ENCODE measurements at places on chromosomes 16 and 17.

- no peak for DNase-seq
These were observed 69.2 kb downstream of the CDK12 start for GRCh38 chr17:39530513-39530912.

DNA sequence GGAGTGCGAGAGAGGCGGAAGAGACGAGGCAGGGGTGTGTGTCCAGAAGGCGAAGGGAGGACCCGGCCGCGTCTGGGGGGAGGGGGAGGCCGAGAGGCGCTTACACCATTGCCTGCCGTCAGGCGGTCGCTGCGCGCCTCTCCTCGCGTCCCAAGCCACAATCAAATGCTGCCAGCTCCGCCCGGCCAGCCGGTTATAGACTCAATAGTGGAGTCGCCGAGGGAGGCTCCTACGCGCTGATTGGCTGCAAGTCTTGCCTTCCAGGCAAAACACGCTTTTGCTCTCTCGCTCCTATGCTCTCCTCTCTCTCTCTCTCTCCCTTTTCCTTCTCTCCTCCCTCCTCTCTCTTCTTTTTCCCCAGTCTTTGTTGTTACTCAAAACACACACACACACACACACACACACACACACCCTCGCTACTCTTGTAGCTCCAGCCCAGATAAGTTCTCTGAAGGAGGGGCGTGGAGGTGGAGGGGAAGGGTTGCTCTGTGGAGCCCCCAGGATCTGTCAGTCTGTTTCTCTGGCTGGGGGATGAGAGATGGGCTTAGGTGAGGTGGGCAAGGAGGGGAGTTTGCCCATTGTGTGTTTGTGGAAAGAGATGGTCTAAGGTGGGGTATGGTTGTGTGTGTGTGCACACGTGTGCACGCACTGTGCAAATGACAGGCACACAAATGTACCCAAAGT is at the start of gene DLX3:
Gene DLX3 (minus strand): TSS at position 170 of the 684 bp plus-strand sequence. CDS start 226 bp downstream, outside the sequence.
- DNase-seq: peak; percentile 80

DNA sequence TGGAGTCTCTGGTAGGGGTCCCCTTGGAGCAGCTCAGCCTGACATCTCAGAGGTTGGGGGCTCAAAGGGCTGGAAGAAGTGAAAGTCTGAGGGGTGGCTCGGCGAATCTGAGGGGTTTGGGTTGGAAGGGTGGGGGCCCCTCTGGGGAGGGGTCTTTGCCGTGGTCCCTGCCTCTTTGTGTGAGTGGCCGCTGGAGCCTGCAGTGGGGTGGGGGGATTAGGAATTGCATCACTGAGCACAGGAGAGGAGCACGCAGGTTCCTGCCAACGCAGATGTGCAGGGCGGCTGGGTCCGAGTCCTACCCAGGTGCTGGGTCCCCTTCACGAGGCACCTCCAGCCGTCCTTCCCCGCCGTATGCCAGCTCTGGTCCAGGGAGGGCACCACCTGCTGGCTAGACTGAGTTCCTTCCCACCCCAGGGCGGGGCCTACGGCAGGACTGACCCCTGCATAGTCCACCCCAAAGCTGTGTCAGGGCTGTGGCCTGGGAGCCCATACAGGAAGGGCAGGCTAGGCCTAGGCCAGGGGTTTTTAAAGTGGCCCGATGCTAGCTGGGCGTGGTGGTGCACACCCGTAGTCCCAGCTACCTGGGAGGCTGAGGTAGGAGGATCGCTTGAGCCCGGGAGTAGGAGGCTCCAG is 9.9 kb downstream of the FMNL1 start:
- DNase-seq: no peak

DNA sequence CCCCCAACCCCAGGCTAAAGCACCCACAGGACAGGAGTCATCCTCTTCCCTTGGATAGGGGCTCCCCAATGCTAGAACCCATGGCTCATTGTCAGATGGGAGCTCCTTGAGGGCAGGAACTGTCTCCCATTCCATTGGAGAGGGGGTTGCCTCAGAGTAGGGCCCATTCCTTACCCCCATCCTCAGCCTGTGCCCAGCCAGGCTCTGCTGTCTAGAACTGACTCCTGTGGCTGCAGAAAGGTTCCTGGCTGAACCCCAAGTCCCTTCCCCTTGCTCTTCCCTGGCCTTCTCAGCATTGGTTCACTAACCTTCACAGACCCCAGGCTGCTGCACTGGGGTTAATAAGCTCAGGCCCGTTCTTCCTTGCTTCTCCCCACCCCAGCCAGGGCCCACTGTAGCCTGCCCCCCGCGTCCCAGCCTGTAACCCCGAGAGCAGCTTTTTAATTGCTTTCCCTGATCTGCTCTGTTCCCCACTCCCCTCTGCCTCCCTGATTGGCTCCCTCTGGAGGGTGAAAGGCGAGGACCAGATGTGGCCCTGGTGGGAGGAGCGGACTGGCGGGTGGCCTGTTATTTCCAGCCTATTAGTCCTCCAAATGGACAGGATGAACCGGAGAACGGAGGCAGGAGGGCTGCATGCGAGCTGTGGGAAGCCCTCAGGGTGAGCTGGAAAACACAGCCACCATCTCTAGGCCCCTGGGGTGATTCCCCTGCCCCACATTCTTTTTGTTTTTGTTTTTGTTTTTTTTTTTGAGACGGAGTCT is 6.0 kb upstream of the GFAP start:
- peak; percentile 74 for DNase-seq

DNA sequence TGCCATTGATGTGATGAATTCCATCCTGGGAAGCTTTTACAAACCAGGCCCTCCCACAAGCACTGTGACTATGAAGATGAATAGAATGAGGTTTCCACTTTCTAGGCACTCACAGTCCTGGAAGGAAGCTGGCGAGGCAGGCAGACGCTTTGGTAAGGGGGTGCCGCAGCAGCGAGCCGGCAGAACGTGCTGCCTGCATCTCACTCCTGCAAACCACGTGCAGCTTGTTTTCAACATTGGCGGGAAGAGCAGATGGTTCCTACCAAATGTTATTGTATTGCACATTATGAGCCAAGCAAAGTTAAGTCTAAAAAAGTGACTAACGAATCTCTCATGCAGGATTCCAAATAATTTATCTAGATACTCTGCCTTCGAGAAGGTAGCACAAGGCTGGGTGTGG is 3.7 kb upstream of the DNAI2 start:
- DNase-seq: no peak

GRCh38 chr16:48617104-48617705 is 7.2 kb upstream of the N4BP1 start:
- DNase-seq: no peak

- no peak for DNase-seq
These were observed 10.8 kb downstream of the KCTD5 start for GRCh38 chr16:2692948-2693651.

DNA sequence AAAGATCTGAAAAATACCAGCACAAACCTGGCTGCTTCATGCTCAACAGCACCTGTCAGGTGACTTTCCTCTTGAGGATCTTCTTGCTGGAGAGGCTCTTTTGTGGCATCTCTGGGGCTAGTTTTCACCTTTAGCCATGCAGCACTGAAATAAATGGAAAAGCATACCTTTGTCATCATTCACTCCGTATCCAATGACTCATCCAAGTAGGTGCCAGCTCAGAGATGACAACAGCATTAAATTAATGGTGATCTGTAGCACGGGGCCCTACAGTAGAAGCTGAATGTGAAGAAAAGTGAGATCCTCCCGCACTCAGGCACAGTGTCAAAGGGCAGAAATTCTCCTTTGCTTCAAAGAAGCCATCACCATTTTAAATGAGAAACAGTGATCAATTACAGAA is 32.2 kb downstream of the KIAA0753 start:
- no peak for DNase-seq

DNA sequence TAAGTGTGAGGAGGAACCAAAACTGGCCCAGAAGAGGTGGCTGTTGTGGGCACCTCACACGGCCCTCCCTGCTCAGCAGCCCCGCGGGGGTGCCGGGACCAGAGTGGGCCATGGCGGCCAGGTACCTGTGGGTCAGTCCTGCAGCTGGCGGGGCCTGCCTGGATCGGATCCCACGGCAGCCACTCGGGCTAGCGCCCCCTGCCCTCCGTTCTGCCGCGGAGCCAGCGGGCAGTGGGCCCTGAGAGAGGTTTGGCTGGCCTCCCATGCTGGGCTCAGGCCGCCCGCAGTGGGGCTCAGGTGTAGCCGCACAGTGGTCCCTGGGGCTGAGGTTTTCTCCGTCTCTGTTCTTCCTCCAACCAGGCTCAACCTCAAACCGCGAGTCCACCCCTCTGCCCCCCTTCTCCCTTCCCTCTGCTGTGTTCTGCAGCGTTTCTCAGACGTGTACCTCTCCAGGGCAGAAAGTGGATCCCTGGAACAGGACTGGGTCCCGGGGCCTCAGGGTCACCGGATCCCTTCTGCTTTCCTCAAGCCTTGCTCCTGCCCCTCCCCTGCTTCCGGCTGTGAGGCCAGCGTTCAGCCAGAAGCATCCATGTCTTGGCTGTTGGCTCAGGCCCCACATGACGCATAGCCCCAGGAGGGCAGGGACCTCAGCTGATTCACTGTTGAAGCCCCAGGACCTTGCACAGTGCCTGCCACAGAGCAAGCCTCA is 28.6 kb upstream of the ITGA3 start:
- no peak for DNase-seq

DNA sequence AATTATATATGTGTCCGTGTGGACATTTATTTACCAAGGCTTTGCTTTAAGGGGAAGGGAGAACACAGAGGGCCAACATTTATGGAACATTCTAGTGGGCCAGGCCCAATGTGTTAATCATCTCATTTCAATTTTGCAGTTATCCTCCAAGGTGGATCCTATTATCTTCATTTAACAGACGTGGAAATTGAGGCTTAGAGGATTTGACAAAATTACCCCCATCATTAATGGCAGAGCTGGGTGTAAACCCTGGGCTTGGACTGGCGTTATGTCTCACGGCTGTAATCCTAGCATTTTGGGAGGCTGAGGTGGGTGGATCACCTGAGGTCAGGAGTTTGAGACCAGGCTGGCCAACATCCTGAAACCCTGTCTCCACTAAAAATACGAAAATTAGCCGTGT is 26.4 kb downstream of the PITPNC1 start:
- no peak for DNase-seq

DNA sequence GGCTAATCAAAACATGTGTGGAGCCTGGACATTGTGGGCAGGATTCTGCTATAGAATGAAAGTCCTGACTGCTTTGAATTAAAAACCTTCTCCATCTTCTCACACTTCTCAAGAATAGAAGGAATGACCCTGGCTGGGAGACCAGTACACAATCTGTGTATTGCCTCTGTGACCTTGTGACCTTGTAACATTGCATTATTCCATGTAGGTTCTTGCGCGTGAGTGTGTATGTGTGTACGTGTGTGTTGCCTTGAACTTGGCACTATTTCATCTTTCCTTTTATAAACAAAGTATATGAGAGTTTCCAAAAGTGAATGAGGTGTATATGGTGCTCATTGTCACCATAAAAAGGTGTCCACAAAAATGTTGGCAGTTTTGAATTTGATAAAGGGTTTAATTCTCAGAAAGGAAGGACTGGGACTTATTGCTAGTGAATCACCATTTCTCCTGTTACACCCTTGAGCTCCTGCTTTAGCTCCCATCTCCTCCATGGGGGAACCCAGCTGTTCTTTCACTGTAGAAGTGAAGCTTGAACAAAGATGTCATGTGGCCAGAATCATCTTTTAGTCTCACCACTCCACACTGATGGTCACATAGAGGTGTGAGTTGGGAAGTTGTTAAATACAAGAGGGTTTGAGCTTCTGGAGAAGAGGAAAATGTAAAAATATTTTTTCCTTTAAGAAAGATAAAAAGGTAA is 244.9 kb downstream of the FTO start:
- DNase-seq: no peak

GRCh38 chr17:29294580-29294900 is 592 bp upstream of the NUFIP2 start:
- DNase-seq: no peak

DNA sequence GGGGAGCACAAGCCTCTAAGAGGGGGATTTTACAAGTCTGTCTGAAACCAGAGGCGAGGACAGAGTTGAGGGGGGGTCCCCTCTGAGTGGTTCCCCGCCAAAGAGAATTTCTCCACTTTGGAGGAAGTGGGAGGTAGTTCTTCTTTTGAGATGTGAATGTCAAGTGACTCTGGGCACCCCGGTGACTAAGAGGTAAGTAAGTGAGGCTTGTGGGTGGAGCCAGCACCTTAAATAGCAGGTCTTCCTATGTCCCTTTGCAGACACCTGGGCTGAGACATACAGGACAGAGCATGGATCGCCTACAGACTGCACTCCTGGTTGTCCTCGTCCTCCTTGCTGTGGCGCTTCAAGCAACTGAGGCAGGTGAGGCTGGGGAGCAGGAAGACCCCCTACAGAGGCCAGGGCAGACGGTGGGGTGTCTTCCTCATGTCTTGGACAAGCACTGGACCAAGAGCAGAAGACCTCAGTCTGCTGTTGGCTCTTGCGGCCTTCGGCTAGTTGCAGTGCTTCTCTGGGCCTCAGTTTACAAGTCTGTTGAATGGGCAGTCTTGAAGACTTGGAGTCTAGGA is at the start of gene CCL22:
Gene CCL22 (plus strand): TSS at position 257 of the 569 bp plus-strand sequence. CDS start 34 bp downstream, at position 291.
- peak; percentile 29 for DNase-seq

- no peak for DNase-seq
These were observed 161.5 kb downstream of the C16orf78 start for GRCh38 chr16:49534901-49535610.

DNA sequence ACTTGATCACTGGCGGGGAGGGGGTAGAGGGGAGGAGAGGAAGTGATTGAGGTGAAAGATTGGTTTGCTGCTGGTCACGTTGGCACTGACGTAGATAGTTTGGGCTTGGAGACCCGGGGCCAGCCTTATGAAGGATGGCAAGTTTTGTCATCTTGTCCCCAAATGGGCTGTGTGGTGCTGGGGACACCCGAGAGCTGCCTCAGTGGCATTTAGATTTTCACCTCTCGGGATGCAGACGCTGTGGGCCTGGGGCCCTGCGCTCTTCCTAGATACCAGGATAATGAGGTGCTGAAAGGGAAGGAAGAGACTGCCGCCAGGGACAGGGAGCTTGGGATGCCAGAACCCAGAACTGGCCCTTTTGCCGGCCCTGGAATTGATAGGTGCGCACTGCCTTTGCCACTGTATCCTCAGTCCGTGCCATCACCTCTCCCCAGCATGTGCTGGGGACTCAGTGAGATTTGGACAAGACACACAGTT is 1.4 kb upstream of the SOCS3 start:
- no peak for DNase-seq

GRCh38 chr17:39742126-39742855 is 4.6 kb downstream of the GRB7 start:
- DNase-seq: no peak

- DNase-seq: no peak
These were observed 46.3 kb downstream of the DYNLRB2 start for GRCh38 chr16:80587071-80587470.

- no peak for DNase-seq
These were observed 34.4 kb upstream of the RAB11FIP4 start for GRCh38 chr17:31357091-31357490.

- DNase-seq: no peak
These were observed 3.8 kb downstream of the CBX4 start for GRCh38 chr17:79835470-79835899.
